HTR-8/SVneo (cell line): ENCODE measurements at places on chromosomes 1 and 21.

- no peak for DNase-seq
Measured at GRCh38 chr1:100642826-100643225, 76.7 kb upstream of the VCAM1 start.

GRCh38 chr1:27163093-27163492 lies 8.2 kb upstream of the SLC9A1 start:
- DNase-seq: no peak

- DNase-seq: no peak
Measured at GRCh38 chr21:14086553-14086952, 124.2 kb downstream of the LIPI start.

GRCh38 chr1:23977854-23978191 lies 2.3 kb downstream of the SRSF10 start:
- DNase-seq: no peak

- DNase-seq: no peak
Measured at GRCh38 chr1:168706391-168706992, 22.5 kb downstream of the DPT start.

DNA sequence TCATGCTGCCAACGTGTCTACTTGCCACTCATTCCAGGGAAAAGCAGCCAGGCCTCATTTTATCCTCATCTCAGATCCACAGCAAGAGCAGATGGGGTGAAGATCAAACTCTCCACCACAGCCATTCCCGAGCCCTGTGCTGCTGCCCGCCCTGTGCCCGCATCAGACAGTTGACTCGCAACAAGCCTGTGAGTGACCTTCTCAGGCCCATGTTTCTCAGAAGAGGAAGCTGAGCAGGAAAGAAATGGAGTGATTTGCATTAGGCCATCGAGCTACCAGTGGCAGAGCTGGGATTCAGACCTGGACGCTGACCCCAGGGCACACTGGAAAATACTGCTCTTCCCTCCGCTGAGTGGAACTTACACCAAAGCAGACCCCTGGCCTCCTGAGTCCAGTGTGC lies 1.2 kb downstream of the CNR2 start:
- DNase-seq: no peak

- no peak for DNase-seq
Measured at GRCh38 chr1:21005466-21006239, 171.0 kb downstream of the EIF4G3 start.

DNA sequence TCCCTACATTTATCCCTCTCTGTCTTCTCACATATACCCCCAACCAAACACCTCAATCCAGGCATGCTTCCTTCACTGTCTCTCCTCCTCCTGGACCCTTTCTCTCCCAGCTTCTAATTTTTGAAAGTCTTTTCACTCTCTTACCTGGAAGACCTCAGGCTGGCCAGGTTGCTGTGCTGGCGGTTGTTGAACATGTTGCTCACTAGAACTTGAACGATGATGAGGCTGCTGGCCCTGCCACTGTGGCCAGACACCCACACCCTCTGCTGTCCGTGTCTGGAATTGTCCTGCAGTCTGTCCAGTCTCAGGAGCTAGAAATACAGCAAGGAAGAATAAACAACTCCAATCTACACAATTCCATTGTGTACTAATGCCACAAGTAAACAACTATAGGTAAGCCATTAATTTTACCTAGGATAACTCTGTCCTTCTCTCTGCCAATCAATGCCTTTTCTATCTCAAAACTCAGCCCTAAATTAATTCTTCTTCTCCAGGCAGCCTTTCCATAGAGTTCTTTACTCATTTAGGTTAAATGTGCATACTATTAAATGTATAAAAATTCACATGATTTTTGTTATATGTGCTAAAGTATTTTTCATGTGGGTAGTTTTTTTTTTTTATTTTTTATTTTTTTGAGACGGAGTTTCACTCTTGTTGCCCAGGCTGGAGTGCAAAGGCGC lies 5.1 kb upstream of the CTSK start:
- DNase-seq: peak; percentile 57

DNA sequence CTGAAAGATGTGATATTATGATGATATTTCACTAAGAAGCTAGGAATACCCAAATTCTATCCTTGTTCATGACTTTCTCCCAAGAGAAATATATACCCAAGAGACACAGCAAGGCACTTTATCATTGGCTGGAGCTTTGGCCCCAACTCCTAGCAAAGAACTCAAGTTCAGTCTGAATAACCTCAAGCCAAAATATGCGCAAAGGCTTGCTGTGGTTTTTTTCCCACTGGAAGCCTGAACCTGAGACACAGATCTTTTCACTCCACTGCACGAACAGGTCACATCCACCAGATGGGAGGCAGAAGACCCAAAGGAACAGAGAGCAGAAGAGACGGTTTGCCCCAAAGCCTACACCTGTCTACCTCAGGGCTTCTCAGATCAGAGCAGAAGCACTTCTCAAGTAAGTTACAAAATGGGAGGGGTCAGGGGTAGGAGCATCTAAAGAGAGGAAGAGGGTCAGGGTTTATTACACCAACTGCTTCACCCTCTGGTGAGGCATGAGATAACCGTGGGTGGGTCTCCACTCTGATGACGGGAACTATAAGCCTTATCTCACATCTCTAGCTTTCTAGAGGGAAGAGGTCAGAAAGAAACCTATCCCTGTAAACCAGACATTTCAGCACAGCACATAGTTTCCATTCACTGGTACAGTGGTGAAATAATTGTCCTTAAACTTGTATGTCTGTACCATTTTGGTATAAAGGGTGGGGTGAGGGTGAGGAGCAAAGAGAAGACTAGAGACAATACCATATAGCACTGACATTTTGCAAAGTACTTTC lies 17.1 kb upstream of the CDC42BPA start:
- no peak for DNase-seq
